Activated naive CD4-positive, alpha-beta T cell treated with Interleukin-2 at 50 U/mL for 16 hours (primary cell): ENCODE measurements at places on chromosomes 6 and 20.

DNA sequence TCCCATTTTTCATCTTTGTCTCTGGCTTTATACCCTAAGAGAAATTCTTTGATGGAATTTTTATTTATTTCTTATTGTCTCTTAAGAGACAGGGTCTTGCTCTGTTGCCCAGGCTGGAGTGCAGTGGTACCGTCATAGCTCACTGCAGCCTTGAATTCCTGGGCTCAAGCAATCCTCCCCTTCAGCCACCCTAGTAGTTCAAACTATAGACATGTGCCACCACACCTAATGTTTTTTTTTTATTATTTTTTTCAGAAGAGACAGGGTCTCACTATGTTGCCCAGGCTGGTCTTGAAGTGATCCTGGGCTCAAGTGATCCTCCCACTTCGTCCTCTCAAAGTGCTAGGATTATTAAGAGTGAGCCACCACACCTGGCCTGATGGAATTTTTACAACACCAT is 40.5 kb downstream of the FKBP5 start:
- no peak for DNase-seq

DNA sequence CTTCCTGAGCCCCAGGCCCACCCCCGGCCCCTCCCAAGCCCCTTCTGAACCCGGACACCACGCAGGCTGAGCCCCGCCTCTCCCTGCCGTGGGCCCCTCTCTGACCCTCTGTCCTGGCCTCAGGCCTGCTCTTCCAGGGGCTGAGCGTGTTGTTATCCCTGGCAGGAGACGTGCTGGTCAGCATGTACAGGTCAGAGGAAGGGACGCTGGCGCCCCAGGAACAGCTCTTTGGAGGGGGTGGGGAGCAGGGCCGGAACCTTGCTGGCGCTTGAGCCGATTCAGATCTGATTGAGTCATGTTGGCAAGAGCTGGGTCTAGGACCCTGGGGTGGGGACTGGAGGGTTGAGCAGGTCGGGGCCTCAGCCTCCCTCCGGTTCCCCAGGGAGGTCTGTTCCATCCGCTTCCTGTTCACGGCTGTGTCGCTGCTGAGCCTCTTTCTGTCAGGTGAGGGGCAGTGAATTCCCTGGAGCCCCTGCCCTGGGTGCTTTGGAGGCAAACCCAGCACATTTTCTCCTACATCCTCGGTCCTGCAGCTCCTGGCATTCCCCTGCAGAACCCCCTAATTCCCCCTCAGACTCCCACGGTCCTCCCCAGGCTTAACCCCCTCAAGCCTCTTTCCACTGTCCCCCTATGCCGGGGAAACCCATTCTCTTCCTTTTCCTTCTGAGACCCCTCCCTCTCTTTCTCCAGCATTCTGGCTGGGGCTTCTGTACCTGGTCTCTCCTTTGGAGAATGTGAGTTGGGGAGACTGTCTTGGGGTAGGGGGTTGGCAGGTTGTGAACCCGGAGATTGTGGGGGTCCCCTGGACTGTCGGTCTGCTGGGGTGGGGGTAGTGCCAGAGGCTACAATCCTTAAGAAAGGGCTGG is 2.0 kb downstream of the SPAG4 start:
- DNase-seq: peak; percentile 39

GRCh38 chr6:105561486-105561885 is 158.6 kb upstream of the PREP start:
- no peak for DNase-seq

DNA sequence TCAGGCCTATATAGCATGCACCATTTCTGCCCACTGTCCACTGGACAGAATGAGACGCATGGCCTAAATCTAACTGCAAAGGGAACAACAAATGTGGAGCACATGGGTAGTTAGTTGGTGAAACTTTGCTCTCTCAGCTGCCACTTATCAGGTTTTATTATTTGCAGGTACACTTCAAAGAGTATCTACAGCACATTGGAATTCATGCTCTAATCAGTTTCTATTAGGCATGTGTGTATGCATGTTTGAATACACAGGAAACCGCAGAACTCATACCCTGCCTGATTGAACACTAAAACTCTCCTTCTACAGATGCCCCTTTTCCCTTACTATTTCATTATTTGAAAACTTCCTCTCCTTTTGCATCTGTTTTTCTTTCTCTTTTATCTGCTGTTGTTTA is 97.4 kb upstream of the HSF2 start:
- no peak for DNase-seq

DNA sequence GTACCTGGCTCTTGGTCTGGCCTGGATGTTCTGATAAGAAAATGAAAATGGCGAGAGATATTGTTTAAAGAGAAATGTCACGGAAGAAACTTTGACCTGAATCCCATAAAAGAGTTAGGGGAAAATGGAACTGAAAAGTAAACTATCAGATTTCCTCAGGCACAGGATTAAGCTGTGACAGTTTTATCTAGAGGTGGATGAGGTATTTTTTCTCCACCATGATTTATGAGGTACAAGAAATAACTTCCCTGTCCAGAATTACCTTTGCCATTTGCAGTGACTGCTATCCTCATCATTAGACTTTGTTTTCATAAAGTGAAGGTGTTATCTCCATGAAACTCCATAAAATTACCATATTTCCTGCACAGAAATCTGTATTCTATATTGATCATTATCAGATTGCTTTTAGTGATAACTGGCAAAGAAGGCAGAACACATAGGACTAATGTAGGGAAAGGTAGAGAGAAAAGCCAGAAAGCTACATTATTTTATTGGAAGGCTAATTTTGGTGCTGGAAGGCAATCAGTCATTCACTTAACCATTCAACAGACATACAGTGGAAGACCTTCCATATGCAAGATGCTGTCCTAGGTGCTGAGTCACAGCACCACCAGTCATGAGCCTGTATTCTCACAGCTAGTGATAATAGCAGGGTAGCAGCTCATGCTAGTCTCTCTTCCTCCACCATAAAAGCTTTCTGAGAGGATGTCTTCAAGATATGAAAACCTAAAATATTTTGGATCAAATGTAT is 427.3 kb upstream of the CITED2 start:
- no peak for DNase-seq

DNA sequence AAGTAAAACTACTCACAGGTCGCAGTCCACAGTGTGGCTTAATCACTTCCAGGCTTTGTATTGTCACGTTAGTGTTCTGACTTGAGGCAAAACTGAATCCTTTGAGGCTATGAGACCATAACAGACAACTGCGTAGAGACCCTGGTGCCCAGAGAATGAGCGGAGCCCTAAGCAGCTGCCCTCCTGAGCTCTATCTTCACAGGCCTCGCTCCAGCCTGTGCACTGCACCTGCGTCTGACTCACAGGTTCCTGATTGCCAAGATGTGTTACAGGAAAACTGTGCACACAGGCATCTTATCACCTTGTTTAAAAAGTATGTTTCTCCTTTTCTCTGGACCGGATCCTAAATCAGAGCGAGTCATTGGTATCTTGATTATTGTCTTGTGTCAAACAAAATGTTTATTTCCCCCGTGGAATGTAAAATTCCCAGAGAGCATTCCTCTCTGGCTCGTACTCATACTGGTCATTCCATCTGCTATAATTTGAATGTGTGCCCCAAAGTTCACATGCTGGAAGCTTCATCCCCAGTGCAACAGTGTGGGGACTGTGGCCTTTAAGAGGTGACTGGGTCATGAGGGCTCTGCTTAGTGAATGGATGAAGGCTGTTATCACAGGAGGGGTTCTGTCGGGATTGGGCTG is 25.7 kb downstream of the PRR18 start:
- no peak for DNase-seq

- DNase-seq: no peak
These were observed 80.8 kb downstream of the CBFA2T2 start for GRCh38 chr20:33570743-33571142.

DNA sequence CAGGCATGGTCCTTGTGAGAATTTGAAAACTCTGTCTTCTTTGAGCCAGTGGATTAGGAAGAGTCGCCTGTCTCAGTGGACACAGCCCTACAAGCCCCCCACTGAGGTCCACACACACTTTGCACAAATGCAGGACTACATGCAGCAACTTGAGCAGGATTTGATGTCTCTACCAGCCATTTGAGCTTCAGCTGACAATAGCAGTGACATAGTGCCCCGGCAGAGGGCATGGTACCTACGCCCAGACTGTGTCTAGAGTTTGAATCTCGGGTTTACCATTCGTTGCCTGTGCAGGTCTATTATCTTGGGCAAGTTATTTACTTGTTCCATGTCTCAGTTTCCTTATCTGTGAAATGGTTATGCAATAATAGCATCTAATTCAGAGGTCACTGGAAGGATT is 580.1 kb downstream of the TFAP2B start:
- no peak for DNase-seq

- no peak for DNase-seq
These were observed 30.5 kb downstream of the CDKAL1 start for GRCh38 chr6:20564777-20565176.

- peak; percentile 67 for DNase-seq
These were observed 2.1 kb upstream of the COL20A1 start for GRCh38 chr20:63290677-63291472.

GRCh38 chr6:36367743-36368142 is 19.7 kb downstream of the ETV7 start:
- DNase-seq: no peak

- no peak for DNase-seq
These were observed 59.2 kb downstream of the SYNJ2 start for GRCh38 chr6:158040804-158041347.

DNA sequence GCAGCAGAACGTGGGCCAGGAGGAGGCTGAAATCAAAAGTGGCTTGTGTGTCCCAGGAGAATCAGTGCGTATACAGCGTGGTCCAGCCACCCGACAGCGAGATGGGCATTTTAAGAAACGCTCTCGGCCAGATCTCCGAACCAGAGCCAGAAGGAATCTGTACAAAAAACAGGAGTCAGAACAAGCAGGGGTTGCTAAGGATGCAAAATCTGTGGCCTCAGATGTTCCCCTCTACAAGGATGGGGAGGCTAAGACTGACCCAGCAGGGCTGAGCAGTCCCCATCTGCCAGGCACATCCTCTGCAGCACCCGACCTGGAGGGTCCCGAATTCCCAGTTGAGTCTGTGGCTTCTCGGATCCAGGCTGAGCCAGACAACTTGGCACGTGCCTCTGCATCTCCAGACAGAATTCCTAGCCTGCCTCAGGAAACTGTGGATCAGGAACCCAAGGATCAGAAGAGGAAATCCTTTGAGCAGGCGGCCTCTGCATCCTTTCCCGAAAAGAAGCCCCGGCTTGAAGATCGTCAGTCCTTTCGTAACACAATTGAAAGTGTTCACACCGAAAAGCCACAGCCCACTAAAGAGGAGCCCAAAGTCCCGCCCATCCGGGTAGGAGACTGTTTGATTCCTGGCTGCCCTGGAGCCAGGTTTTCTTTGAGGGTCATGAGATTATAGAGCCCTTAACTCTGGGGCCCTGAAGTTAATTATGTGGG is 75.3 kb downstream of the ASXL1 start:
- no peak for DNase-seq

DNA sequence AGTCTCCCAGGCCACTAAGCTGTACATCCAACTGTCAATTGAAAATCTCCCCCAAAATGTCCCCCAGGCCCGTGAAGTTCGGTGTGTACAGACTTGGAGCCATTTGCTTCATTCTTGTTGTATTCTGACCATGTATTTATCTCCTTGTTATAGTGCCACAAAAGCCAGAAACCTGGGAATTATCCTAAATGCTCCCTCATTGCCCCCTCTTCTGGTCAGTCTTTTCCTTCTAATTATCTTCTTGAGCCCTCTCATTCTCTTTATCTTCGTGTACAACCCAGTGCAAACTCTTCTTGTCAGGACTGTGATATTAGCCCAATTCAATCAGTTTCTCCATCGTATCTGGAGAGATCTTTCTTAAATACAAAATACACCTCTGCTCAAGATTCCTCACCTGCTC is 64.7 kb downstream of the RFX6 start:
- DNase-seq: no peak

DNA sequence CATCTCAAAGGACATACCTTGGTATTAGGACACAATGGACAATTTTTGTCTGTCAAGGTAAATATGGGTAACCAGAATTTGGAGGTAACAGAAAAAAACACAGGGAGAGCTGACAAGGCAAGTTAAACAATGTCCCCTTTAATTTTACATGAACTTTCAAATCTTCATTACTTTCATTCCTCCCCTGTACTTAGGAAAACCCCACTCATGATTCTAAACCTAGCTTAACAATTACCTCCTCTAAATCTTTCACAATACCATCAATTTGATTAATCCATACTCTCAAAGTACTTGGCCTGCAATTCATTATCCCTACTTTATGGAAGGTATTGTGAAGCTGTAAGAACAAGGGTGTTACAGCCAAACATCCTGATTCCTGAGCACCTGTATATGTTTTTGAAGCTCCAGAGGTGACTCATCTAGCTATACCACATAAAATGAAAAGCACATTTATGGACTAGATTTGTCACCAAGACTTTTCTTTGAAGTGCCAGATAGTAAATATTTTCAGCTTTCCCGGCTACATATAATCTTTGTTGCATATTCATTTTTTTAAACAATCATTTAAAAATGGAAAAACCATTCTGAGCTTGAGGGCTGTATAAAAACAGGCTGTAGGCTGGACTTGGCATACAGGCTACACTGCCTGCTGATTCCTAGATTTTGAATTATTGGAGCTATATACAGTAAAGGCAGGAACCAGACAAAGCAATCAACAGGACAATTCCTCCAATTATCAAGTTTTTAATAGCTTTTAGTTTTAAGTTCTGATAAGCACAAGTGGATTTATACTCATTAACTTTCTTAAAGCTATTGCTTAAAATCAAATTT is 22.9 kb downstream of the DEK start:
- DNase-seq: no peak

DNA sequence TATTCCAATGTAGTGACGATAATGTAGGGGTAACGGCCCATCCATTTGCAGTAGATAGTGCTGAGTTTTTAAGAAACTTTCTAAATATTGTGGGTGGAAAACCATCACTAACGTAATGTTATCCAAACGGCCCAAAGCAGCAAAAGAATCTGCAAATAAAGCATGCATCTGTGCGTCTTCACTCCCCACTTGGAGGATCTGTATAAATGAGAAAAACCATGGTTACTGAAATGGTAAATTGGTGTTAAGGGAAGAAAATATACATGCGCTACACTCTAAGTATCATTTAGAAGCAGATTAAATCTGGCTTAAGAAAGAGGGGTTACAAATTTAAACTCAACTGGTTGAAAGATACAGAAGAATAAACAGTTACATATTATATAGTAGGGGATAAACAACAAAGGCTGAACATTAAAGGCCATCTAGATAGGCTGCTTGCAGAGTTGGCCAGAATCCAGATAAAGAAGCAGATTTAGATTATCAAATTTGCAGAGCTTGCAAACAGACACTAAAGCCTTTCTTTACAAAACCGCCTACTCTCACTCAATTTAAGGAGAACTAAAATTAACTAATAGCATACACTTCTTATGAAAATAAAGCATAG is 93.3 kb downstream of the SESN1 start:
- DNase-seq: no peak

DNA sequence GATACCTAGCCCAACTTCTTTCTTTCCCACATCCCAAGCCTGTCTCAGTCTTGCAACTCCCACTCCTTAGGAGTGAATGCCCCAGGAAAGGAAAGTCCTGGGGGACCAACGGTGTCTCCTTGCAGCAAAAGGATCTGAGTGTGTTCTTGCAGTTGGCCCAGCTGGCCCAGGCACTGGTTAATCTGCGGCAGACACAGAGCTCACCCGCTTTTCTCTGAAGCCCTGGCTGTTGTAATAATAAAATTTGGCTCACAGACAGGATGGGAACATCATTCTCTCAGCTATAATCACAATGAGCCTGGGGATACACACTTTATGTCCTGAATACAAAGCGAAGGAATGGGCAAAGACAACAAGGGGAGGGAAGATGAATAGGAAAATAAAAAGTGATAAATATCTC is 287.0 kb upstream of the PRND start:
- DNase-seq: no peak

- no peak for DNase-seq
These were observed 1.5 kb downstream of the SLC9A8 start for GRCh38 chr20:49814057-49814694.

GRCh38 chr6:166904101-166904746 is 52.1 kb downstream of the RNASET2 start:
- no peak for DNase-seq
